NCI-H1092 (cell line): ENCODE measurements at places on chromosomes 2 and 18.
A peak's percentile ranks its signal among the peaks of the same experiment; 100 is the strongest.

DNA sequence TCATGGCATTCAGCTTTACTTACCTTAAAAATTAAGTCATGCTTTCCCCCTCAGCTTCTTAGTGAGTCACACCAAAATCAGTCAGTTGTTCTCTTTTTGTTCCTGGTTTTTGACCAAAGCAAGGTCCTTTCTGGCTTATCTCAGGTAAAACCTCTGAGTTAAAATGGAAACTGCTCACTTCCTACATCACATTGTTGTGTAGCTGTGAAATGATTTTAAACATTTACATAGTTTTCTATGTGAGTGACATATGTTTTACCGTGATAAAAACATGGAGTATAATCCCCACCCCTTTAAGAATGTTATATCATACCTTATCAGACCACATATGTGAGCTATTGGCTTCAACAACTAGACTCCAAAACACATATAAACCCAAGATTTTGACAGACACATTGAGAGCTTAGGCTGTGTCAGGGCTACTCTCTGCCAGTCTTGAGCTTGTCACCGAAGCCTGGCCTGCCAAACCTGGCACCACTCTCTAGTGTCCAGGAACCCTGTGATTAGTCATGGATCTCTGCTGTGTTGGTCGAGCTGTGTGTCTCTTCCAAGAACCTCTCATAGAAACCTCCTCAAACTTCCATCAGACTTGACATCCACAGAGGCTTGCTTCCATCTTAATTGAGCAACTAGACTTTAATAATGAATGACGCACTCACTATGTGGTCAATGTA is 294.5 kb upstream of the FBXO11 start:
- DNase-seq = no peak

DNA sequence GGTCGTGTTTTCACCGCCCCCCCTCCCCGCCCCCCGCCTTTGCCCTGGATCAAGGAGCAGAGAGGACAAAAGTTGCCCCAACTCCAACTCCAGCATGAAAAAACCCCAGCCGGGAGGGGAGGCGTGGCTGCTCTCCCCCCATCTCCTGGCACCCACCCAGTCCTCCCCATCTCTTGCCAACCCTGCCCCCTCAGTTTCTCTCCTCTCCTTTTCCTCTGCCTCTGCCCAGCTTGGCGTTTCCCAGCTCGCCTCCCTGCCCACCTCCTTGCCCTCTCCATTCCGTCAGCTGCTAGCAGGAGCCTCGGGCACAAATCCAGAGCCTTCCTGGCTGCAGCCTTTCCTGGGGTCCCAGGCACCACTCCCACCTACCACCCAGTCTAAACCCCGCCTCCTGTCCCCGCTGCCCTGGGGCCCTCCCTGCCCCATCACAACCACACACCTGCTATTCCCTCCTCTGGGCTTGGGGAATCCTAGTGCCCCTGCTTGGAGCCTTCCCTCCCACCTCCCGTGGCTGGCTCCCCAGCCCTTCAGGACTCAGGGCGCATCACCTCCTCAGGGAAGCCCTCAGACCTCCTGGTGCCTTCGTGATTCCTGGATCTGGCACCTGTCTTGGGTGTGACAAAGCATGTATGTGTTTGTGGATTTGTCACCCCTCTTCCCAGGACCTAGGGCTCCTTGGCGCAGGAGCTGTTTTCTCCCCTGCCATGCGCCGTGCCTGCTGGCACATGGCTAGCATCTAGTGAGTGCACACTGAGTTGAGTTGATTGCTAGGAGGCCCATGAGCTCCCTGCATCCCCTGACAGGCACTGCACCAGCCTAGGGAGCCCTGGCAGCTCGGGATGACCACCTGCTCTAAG is 209.1 kb downstream of the TFCP2L1 start:
- no peak for DNase-seq

DNA sequence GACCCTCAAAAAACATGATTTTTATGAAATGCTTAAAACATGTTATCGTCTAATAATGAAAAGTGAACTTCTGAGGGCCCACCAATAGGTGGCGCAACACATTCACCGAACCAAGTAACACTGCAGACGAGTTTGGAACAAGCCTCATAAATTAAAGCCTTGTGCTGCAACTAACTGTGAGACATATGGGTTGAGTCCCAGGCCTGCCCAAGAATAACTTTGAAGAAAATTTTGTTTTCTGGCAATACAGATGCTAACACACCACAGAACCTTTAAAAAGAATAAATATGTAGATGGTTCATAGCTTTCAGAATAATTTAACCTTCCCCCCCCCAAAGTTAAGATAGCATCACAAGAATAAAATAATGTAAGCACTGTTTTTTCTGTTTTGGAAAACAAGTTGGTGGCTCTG is 285.9 kb downstream of the RNF144A start:
- DNase-seq = peak; percentile 18

- no peak for DNase-seq
These were observed 37.3 kb upstream of the CREB1 start for GRCh38 chr2:207492461-207492860.

- DNase-seq = no peak
These were observed 202.3 kb downstream of the MYCN start for GRCh38 chr2:16142383-16143361.

DNA sequence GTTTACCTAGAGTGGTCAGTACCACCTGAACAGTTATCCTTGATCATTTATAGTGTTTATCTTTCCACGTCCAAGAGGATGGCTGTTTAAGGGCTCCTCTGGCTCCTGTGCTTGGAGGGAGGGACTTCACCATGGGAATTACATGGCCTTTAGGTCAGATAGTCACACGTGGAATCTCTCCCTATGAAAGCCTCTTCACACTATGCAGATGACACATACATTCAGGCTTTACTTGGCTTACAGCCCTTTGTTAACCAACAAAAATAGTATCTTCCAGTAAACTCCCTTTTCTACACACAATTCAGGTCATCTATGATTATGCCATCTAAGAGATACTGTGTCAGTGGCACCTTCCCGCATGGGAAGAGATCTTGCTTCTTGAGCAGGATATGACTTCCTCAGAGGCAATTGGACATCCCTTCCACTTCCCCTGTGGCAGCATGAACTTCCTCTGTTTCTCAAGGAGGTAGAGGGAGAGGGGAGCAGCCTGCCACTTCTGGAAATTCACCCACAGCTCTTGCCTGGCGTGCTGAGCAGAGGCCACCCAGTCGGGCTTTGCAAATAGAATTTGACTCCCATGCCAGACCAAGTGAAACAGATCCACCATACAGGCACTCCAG is 53.5 kb downstream of the COLEC12 start:
- no peak for DNase-seq

DNA sequence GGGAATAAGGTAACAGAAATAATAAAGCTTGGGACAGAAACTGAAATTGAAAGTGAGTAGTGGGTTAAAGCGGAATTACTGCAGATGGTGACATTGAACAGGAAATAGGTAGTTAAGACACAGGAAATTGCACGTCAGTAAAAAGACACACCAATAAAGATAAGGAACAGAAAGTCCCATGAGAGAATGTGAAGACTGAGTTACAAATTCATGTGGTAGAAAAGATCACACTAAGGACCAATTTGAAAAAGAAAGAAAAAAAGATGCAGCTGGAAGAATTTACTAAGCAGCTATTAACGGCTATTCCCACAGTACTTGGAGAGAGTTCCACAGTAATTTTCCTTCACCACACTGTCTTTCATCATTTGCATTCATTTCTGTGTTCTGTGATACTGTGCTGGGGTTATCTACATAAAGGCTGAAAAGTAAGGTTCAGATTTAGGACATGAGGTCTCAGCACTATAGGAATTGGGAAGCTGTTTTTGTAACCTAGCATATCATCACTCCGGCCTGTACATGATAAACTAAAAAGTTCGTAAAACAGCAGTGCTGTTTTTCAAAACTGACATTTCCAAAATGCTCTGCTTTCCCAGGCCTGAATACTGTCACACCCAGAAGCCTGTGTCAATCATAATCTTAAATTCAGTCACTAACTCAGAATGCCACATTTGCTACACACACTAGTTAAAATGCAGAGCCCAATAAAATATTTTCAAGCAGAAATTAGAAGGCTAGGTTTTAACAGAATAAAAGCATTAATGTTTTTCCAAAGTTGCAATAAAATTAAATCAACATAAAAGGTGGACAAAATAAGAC is 42.9 kb downstream of the SRBD1 start:
- no peak for DNase-seq

DNA sequence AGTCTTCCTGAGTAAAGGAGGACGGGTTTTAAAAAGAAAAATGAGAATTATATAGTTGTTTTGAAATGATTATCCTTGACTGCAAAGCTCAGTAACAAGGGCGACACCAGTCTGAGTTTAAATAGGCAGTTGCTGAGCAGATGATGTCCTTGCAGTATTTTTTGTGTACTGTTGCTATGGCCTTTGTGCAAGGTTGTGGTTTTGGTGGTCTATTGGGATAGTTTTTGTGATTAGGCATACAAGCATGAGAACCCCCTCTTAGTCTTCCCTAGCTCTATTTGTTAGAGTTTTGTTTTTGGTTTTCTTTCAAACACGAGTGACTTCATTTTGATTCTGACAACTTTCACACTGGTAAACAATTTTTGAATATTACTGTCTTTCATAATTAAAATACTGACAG is 64.1 kb downstream of the TAF4B start:
- no peak for DNase-seq

- no peak for DNase-seq
These were observed 145.3 kb downstream of the SPAG16 start for GRCh38 chr2:213429516-213429915.

- no peak for DNase-seq
These were observed 74.7 kb downstream of the EPC2 start for GRCh38 chr2:148719195-148719749.

DNA sequence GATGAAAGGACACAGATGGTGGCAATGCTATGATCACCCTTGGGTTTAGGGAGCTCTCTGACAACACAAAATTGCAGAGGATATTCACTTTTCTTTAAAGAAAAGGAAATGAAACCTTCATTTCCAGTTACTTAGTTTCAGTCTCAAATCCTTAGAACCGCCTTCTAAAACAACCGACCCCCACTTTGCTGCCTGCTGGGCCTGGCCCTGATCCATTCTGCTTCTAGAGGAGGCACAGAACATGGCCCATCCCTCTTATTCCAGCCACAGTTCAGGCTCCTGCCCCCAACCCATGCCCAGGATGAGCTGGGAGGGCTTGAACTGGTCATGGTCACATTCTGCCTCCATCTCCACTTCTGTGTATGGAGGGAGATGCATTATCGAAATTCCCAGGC is 311.6 kb downstream of the EN1 start:
- no peak for DNase-seq

- DNase-seq = no peak
These were observed 111.8 kb upstream of the SLC35G4 start for GRCh38 chr18:11497585-11497984.

DNA sequence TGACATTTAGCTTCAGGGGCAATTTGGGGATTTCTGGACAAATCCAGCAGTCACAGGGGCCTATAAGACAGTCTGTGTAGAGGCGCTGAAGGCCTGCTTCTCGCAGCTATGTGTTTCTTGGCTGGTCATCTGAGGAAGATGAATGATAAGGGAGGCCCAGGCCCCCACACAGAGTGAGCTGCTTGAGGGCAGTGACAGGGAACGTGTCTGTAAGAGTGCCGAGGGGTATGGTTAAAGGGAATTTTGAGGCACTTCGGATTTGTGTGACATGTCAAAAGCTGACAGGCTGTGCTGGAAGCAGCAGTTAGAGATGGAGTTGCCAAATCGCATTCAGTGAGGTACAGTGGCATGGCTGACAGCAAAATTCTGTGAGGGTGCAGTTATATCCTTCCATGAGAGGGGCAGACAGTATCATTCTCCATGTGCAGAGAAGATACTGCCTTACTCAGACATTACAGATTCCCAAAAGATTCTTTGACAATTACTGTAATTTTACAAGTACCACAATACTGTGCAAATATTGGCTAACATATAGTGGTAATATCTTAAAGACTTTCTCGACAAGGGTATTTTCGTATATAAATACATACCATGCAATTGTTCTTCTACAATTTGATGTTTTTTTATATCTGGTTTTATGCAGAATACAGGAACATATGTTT is 74.0 kb downstream of the CERS6 start:
- no peak for DNase-seq

DNA sequence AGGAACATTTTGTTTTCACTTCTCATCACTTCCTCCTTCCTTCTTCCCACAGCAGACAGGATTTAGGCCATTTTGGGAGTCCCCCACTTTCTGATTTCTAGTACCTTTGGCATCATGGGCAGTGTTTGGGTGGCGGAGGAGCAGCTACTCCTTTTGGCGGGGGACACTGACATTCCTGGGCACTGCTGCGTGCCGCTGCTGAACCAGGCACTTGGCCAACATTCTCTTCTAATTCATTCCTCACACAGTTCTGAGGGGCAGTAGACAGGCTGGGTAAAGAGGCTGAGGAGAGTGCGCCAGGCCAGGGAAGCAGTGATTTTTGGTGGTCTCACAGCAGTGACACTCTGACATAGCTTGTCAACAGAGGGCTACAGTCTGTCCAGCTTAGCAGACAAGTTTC is 270.2 kb downstream of the LOXHD1 start:
- no peak for DNase-seq

GRCh38 chr18:58493516-58494253 is 135.2 kb downstream of the ALPK2 start:
- DNase-seq = peak; percentile 50

DNA sequence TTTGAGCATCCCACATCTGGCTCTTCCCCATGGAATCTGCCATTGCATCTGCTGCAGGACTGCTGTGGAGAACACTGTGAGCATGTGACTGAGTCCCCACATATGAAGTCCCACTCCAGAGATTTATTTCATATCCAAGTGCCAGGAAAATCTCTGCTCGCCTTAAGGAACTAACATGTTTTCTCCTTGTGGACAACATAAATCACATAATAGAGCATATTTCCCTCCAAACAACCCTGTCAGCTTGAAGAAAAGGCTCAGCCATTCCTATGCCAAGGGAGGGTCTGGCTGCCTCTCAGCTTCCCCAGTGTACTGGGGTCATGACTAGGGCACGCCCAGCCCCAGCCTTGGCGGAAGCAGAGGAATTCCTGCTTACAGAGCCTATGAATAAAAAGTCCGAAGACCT is 193.7 kb downstream of the DNER start:
- DNase-seq = no peak

DNA sequence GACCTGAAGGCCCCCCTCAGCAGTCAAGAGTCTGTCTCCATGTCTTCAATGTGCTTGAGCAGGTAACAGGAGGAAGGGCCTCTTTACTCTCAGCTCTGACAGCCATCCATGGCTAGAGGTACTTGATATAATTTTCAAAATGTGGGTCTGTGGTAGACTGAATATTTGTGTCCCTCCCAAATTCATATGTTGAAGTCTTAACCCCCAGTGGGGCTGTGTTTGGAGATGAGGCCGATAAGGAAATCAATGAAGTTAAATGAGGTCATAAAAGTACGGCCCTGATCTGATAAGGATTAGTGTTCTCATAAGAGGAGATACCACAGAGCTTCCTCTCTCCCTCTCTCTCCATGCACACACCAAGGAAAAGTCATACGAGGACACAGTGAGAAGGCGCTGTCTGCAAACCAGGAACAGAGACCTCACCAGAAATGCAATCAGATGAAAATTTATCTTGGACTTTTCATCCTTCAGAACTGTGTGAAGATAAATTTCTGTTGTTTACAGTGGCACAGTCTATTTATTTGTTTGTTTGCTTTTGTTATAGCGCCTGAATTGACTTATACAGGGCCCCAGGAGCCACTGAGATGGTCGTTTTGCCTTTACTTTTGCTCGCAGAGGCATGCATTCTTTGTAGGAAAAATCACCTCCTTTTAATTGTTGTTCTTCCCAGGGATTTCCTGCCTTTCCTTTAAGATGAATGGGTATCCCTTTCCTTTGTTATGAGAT is 274.8 kb upstream of the TRIB2 start:
- no peak for DNase-seq
